Muscle of back (tissue), 13 donors: ENCODE measurements at places on chromosomes 7 and 10.

DNA sequence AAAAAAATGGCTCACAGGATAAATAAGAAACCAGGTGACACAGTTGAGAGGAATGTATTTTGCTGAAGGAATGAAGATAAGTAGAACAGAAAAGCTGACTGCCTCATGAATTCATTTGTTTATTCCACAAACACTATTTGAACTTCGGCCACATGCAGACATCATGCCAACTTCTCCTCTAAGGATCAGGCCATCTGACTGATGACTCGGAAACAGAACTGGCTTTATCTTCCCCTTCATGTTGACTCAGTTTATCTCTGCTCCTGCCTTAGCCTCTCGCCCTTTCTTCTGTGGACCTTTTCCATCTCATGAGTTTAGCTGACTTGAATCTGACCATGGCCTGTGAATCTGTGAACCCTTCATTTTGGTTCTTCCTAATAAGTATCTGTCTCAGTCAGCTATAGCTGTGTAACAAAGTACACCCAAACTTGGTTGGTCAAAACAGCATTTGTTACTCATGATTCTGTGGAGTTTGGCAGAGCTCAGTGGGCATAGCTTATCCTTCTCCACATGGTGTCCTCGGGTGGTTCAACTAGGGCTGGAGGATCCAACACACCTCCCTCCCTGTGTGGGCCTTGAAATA lies 44.0 kb upstream of the GRID1 start:
- no peak for DNase-seq

DNA sequence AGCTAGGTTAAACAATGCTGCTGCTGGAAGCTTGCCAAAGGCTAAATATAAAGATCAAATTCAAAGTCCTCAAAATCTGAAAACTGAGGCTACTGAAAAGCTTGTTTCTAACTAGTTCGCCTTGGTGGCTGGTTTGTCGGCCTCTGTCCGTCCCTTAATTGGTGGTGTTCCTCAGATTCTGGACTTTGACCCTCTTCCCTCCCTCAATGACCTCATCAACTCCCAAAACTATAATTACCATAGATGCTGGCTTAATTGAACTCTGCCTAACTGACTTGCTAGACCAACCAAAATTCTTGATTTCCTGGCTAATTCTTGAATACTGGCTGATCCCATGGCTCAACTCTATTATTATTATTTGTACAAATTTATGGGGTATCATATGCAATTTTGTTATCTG lies 15.6 kb downstream of the ARHGAP21 start:
- no peak for DNase-seq

DNA sequence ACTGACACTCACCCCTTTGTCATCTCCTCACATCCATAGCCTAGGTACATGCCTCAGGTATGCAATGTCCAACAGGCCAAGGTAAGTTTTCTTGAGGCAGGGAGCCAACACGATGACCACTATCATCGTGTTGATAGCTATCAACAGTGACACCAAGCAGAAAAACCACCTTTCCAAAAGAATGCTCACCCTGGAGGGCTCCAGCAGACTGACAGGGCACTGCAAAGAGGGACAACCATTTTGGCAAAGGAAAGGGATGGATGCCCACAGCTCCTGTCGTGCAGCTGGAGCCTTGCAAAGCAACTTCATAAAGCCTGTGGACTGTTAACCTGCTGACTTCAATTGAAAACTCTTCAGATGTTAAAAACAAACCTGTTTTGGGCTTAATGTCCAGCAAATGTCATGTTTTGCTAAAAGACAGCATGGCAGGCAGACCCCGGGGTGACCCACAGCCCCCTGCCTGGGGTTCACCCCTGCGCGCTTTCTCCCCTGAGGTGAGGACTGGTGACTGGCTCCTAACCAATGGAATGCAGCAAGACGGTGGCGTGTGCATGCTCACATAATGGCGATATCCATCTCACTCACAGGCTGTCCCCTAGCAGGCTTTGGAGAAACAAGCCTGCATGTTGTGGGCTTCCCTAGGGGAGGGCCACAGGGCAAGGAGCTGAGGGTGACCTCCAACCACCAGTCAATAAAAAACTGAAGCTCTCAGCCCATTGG lies 293.8 kb downstream of the TCERG1L start:
- no peak for DNase-seq

GRCh38 chr10:70693619-70694335 lies 21.5 kb downstream of the ADAMTS14 start:
- DNase-seq: peak; percentile 94

DNA sequence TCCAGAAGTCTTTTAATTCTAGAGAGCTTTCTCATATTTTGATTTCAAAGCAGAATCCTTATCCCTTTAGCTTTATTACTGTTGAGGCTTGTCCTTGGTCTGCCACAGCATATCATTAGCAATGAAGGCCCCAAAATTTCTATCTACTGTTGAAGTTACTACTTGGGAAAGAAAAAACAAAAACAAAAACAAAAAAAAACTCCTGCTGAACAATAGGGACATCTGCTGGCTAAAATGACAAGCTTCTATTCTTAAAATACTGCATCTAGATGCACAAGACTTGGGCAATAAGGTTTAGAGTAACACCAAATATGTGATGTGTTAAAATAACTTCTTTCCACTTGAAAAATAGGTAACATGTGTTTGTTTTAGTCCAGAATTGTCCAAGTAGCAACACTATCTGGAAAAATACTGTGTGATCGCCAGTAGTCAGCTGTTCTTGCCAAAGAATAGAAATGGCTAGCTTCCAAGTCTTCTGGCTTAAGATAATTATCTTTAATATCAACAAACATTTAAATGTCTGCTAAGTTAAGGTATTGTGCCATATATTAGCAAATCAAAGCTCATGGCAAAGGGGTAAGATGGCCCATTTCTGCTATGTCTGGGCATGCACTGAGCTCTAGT lies 3.8 kb upstream of the DMTF1 start:
- DNase-seq: peak; percentile 20

DNA sequence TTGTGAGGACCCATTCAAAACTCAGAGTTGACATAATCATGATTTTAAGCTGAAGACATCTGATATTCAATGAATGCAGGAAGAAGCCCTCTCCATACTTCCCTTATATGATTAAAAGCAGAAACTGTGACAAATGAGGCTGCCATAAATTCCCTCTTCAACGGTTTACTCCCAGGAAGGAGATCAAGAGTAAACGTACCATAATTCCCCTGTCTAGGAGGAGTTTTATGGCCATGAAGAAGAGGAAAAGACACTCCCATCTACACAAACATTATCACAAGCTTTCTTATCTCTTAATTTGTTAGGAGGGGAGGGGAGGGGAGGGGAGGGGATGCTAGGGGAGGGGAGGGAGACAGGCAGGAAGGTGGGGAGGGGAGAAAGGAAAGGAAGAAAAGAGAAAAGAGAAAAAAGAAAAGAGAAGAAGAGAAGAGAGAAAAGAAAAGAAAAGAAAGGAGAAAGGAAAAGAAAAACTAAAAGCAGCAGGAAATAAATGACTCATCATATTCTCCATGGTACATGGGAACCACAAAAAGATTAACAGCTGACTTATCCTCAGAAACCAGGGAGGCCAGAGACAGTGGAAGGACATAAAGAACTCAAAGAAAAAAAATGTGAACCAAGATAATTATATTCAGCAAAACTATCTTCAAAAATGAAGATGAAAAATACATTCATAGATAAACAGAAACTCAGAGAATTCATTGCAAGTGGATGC lies 121.6 kb downstream of the ALOX5 start:
- DNase-seq: no peak

DNA sequence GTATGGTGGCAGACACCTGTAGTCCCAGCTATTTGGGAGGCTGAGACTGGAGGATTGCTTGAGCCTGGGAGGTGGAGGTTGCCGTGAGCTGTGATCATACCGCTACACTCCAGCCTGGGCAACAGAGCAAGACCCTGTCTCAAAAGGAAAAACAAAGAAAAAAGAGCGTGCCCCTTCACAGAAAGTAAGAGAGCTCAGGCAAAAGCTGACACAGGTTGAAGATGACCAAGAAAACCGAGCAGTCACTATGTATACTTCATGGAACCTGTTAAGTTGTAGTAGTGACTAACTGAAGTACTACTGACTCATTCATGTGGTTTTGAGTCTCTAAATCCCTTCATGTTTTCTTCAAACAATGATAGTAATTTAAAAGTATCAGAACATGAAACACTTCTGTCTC lies 1.2 kb upstream of the PRRT4 start:
- DNase-seq: no peak

DNA sequence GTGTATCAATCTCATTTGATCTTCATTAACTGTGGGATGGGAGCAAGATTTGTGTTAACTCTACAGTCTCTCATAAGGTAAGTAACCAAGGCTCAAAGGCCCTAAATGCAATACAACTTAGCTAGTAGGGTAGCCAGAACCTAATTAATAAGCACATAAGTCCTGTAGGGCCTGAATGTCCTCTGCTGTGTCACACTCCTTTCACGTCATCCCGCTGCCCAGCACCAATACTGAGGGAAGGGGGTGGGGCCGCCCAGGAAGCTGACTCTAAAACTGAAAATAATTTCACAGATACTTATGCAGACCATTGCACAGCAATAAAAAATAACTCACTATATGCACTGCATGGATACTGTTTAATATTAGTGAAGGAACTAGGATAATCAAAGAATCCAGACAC lies 13.7 kb downstream of the CCDC6 start:
- no peak for DNase-seq

DNA sequence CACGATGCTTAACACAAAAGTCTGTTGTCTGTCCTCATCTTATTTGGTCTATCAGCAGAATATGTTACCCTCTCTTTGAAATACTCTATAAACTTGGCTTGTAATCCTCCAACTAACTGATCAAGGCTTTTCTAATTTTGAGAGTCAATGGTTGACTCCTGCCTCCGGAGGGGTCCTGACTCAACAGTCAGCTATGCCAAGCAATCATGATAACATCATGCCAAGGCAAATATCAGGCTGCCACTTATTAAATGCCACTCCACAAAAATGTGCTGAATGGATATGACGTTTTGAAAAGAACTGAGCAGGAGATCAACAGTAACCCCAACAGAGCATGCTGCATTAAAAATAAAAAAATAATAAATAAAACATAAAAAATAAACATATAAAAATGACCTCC lies 116.1 kb downstream of the PARD3 start:
- DNase-seq: no peak

- DNase-seq: no peak
These were observed 81.9 kb upstream of the CAPZA2 start for GRCh38 chr7:116780521-116780920.

- no peak for DNase-seq
These were observed 1.9 kb upstream of the NRF1 start for GRCh38 chr7:129609666-129610065.

DNA sequence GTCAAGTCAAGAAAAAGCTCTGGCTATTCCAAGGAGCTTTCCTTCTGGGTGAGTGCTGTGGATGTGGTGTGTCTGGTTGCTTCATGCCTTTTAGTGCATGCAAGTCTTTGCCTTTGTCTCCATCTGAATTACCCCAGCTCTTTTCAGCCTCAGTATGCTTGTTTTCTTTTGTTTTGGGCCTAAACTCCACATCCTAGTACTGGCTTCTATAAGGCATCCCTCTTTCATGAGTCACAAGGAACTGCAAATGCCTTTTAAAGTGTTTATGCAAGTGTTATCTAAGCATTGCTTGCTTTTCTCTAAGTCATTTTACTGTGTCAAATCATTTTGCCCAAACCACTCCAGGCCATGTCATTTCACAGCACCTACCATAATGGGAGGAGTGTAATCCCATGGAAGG lies 132.1 kb downstream of the PLCE1 start:
- DNase-seq: no peak

- DNase-seq: no peak
These were observed 36.7 kb upstream of the SFTPD start for GRCh38 chr10:79985481-79986072.

- DNase-seq: no peak
These were observed 105.0 kb downstream of the PHTF2 start for GRCh38 chr7:77903597-77903996.

DNA sequence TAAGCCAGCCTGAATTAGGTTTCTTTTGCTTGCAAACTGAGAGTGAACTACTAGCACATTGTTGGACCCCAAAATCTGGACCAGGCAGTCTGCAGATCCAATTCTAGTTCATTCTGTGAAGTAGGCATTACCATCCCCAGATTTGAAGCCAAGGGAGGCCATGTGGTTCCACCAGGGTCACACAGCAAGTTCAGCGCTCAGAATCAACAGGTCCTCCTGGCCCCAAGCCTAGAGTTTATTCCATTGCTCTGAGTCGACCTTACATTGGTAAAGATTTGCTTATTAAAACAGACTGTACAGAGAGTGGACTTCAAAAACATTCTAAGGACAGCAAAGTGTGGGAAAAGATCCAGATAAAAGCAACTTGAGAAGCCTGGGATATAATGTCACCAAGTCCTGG lies 50.9 kb downstream of the AFAP1L2 start:
- no peak for DNase-seq

- DNase-seq: no peak
These were observed 156.1 kb downstream of the WDR11 start for GRCh38 chr10:121007264-121007663.

GRCh38 chr10:688312-689120 lies 952 bp downstream of the DIP2C start:
- DNase-seq: peak; percentile 52

GRCh38 chr10:19221216-19221615 lies 172.6 kb downstream of the MALRD1 start:
- no peak for DNase-seq

- DNase-seq: no peak
These were observed 58.9 kb upstream of the LBX1 start for GRCh38 chr10:101287997-101288635.

DNA sequence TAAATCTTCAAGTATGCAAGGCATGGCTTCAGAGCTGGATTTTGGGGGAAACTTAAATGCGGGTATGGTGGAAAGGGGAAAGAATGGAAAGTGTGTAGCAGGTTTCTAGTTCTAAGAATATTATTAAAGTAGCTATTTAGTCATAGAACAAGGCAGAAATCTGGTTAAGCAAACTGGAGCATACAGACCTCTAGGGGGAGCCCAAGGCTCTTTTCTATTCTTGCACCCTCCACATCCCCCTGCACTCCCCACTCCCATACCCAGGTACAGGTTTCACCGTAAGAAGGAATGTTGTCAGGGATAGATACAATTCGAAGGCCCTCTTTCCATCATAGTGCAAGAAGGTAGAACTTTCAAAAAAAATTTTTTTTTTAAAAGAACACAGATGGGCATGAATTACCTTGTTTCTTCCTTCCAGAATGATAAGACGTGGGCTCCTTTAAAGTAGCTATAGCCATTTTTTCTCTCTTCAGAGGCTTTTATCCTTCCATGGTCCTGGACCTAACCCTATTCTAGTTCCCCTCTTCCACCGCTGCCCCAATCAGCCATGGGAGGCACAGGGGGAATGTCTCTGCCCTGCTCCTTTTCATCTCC lies 41.5 kb upstream of the SMIM30 start:
- peak; percentile 6 for DNase-seq

DNA sequence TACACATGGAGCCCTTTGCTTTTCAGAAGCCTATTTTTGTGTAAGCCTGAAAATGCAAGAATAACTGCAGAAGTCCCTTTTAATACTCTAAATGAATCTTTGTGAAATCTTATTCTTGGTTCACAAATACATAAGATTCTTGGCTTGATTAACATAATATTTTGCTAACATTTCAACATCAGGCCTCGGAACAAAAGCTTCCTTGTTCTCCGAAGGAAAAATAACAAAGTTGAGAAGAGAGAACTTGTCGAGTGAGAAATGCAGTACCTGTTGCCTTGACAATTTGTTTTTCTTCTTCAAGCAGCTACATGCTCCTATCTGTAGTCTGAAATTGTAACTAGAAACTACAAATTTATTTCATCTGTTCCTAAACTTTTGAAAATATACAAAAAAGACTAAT lies 8.5 kb downstream of the NT5C2 start:
- no peak for DNase-seq
